Endodermal cell (in vitro differentiated cells): ENCODE measurements at places on chromosomes 7 and 10. TPM values are rescaled to one million over a fixed set of nuclear protein-coding genes. Genes with fewer than 3 reads are reported as not detected.

Gene FAM200A
- 7.9 and 8.3 TPM in 2 replicates for total RNA-seq

DNA sequence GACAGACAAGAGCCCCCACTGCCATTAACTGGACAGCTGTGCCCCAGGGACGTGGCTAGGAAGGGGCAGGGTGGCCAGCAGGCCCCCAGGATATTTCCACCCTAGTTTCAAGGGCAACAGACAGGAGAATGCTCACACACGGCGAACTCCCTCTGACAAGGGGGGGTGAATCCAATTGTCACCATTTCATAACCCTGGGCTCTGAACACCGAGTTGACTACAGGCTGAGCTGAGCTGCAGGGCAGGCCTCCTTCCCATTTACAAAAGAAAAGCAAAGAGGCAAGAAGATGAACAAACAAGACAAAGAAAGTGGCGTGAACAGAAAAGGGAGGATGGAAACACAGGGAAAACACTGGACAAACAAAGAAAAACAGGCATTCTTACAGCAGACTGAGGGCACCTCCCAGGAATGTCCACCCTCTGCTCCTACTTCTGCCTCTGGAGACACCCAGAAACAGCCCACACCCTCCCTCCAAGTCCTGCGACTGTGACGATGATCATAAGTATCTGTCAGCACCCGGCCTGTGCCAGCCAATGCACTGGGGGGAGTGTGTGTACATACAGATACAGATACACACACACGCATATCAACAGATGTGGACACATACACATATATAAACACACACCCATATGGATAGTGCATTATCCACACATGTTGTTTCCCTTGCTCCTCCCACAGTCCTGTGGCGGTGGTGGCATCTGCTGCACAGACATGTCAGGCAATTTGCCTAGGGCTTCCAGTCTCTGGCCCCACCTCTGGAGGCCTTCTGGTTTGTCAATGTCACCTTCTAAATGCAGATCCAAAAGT, 66.2 kb downstream of the FAM53B start:
- no peak overlapping the region for H3K4me3 ChIP-seq
- H3K36me3 ChIP-seq = peaks cover 17% of the 10 kb centered on the region
- no peak for DNase-seq
- H3K4me1 ChIP-seq = no peaks in the 10 kb centered on the region
- peak overlapping the region; percentile 79 for H3K27ac ChIP-seq
- H3K27me3 ChIP-seq = no peaks in the 10 kb centered on the region

GRCh38 chr10:119447823-119448546, 94.5 kb downstream of the RGS10 start:
- H3K27ac ChIP-seq = no peak overlapping the region
- no peaks in the 10 kb centered on the region for H3K36me3 ChIP-seq
- no peak overlapping the region for H3K4me3 ChIP-seq
- H3K27me3 ChIP-seq = no peaks in the 10 kb centered on the region
- no peak for DNase-seq
- no peaks in the 10 kb centered on the region for H3K4me1 ChIP-seq

- peak overlapping the region; percentile 78 for H3K4me3 ChIP-seq
- DNase-seq = peak; percentile 76
- H3K4me1 ChIP-seq = no peaks in the 10 kb centered on the region
- H3K27me3 ChIP-seq = peaks cover 55% of the 10 kb centered on the region
- no peak overlapping the region for H3K27ac ChIP-seq
Measured at GRCh38 chr10:27258838-27259812, 18.5 kb upstream of the ACBD5 start.

DNA sequence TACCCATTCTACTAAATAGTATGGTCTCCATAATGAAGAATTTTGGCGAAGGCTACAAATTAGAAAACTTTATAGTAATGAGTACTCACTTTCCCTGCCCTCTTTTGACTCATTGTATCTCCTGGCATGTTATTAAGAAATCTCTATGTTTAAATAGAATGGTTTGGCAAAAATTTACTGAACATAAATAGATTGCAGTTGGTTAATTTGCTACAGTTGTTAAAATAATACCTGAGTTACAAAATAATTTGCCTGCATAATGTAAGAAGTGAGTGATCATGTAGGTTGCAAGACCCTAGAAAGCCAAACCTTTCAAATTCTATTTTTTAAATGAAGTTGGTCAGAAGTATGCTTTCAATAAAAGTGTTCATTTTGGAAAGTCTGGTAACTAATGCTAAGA, 176.8 kb upstream of the AHR start:
- H3K27me3 ChIP-seq = no peaks in the 10 kb centered on the region
- no peaks in the 10 kb centered on the region for H3K4me1 ChIP-seq
- no peaks in the 10 kb centered on the region for H3K36me3 ChIP-seq
- H3K4me3 ChIP-seq = no peak overlapping the region
- no peak for DNase-seq
- H3K27ac ChIP-seq = no peak overlapping the region
